ENCODE measurements at places on chromosomes 11 and 22.

- DNase-seq: no peak
Measured at GRCh38 chr22:35217527-35217926, 39.8 kb upstream of the HMGXB4 start.

GRCh38 chr11:126113515-126113957 lies 50.9 kb upstream of the CDON start:
- no peak for DNase-seq

DNA sequence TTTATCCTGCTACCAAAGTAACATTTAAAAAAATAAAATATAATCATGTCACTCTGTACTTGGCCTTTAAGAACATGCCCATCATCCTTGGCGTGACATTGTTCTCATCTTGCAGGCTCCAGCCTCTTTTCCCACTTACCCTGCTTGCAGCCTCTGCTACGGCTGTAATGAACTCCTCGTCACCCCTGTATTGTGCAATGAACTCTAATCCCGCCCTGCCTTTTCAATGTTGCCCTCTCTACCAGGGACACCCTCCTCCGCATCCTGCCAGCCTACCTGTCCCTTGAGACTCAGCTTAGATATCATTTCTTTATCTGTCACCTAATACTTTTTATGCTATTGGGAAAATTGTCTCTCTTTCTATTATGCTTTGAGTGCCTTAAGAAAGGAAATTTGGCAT lies 12.6 kb upstream of the MMP20 start:
- DNase-seq: no peak

DNA sequence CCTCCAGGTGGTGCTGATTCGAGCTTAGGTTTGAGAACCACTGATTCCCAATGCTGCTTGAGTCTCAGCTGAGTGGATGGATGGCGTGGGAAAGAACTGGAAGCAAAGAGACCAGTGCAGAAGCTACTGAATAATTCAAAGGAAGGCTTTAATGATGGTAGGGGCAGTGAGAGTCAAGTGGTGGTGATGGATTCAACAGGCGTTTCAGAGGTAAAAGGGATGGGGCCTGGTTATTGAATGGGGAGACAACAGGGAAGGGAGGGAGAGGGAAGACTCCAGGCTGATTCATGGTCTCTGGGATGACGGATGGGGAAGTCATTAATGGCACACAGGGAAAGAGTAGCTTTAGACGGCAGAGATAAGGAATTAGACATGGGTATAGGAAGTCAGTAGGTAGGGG lies 104.3 kb upstream of the TBCEL start:
- DNase-seq: no peak

DNA sequence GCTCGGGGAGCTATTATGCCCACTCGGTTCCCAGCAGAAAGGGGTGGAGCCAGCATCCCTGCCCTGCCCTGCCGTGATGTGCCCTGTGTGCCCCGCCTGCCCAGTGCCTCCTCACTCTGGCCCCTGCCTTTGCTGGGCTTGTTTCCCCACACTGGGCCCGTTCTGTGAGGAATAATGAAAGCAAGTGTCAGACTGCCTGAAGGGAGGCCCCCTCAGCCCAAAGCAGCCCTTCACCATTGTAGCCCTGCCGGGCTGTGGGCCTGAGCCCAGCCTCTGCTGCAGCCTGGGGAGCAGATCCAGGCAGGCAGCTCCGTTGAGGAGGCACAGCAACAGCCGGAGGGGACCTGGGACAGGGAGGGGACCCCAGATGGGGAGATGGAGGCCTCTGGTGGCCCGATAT lies 20.2 kb upstream of the NEFH start:
- no peak for DNase-seq

DNA sequence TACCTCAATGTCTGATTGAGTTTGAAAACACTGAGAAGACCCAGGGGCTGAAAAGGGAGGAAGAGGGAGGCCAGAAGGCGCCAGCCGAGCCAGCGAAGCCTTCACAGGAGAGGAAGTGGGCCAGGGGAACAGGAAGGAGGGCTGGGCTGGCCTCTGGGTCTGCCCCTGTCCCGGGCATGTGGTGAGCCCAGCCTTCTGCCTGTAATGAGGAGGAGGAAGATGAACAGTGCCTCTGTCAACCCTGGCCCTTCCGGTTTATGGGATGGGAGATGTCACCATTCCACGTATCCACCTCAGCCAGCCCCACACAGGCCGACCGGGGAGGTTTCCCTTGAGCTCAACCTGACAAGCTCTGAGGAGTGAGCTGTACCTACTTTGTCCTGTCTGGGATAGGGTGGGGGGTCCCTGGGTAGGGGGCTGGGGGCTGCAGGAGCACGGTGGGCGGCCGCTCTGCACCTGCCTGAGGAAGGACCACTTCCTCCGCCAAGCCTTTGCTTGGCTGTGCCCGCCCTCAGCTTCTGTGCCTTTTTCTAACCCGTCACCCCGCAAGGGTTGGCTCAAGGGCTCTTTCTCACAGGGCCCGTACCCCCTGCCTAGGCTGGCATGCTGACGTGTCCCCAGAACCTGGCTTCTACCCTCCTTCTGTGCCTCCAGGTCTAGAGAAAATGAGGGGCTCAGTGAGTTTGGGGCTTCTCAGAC lies 2.0 kb downstream of the PARVG start:
- peak; percentile 47 for DNase-seq

- no peak for DNase-seq
Measured at GRCh38 chr22:17958166-17958565, 66.2 kb downstream of the MICAL3 start.

GRCh38 chr11:8690374-8691342 lies 8.1 kb downstream of the RPL27A start:
- no peak for DNase-seq

DNA sequence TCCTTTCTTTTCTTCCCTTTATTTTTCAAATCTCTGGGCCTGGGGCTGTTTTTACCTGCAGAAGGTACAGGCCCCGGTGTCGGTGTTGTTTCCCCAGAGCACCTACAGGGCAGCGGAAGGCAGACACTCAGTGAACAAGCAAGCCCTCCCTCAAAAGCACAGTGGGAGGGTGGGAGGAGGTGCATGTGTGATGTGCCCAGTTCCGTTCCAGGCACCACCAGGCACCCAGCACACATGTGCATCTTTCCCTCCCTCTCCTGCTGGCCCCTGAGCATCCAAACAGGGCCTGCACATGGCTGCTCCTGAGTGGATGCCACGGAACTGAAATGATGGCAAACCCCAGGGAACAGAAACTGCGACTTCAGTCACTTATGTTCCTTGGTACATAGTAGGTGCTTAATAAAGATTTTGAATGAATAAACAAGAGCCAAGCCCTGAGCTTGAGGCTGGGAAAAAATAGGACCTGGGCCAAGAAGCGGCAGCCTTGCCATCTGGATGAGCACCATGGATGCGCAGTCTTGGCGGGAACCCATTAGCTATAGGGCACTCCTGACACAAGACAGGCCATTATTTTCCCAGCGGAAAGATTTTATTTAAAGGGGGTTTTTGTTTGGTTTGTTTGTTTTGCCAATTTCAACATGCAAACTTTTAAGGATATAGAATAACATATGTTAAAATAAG lies 47.8 kb downstream of the ARRB1 start:
- no peak for DNase-seq

- no peak for DNase-seq
Measured at GRCh38 chr11:112655371-112655770, 305.8 kb upstream of the NCAM1 start.

- no peak for DNase-seq
Measured at GRCh38 chr11:7538466-7539454, 25.0 kb downstream of the PPFIBP2 start.

DNA sequence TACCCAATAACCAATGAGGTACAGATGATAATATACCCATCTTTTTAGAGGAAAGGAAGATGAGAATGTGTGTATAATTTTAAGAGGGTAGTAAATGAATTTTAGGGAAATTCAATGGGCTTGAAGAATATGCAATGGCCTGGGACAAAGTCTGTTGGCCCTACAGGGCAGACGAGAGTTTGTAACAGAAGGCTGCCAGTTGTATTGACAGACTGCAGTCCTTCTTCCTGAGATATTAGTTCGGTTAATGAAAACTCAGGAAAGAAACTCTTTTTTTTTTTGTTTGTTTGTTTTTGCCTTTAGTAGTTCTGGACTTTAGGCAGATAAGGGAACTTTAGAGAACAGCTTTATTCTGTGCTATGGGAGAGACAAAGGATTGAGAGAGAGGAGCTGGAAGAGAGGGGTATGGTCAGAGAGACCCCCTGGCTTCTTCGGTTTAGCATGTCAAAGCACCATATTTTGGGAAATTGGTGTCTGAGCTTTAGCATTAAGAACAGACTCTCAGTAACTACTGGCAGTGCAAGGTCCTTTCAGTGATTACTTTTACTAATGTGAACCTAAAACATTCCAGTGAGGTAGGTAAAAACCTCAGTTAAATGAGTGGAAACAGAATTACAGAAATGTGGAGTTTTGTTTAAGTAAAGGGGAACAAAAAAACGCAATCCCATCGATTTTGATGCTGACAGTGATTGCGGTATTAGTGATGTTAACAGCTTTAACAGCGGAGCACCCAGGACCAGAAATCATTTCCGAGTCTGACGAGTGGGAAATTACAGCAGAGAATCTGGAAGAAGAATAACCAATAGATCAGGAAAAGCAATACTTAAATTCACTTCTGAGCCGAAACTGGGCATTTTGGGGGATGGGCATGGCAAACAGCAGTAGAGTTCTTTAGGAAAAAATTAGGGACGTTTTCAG lies 644 bp upstream of the NAALAD2 start:
- no peak for DNase-seq

DNA sequence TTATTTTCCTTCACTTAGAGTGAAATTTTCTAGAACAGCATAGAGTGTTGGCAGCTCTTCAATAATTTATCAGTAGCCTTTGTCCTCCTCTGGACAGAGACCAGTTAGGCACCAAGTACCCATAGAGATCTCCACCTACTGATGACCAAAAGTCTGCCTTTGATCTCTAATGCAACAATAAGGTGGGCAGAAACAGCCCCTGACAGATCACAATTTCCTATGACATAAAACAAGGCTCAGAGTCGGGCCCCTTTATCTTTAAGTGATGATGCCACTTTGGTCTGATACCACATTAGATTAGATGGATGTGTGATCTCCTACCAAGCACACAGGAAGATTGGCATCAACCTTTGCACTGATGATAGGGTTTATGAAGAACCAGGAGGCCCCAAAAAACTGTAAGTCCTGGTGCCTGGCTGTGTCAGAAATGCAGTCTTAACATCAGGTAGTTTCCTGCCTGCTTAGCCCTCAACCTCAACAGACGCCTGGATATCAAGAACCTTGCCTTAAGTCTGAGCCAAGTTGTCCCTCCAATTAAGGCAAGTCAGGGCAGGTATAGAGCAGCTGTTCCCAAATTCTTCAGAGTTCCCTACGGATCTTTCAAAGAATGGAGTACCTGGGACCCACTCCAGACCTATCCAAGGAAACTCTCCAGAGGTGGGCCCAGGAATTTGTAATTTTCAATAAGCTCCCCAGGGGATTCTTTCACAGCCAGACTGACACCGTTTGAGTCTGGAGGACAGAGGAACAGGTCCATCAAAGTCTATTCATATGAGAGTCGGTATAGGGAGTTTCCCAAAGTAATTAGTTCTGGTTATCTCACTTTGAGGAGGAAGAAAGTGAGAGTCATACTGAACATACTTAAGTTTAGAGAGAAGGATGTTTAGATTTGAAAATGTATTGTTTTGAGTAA lies 30.6 kb upstream of the TMPRSS4 start:
- DNase-seq: peak; percentile 66

DNA sequence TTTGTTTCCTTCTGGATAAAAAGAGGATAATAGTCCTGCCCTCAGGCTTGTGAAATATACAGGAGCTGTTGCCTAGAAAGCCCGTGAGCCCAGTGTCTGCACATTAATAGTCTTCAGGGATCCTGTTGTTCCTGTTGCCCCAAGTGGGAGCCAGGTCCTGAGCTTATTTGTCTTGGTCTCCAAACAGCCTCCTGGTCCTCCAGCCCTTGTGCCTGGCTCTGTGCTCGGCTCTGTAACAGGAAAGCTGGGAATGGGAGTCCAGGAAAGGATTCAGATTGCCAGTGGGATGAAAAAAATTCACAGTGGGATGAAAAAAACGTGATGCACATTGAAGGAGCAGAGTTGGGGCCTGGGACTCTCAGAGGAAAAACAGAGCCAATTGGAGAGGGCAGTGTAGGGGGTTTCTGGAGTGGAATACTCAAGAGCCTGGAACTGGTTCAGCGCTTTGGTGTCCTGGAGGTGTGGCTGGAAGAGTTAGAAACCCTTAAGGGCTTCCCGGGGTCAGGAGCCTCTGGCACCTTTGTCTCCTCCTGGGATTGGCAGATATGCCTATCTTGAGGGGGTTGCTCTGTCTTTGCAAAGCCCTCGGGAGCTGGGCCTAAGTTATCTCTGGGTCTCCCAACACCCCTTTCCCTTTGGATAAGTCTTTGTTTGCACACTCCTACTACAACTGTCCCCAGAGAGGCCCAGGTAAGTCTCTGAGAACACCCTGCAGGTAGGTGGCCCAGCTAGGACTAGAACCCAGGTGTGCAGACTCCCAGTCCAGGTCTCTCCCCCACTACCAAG lies 2.3 kb upstream of the INPPL1 start:
- no peak for DNase-seq

GRCh38 chr22:37544955-37545702 lies 15.2 kb upstream of the CDC42EP1 start:
- DNase-seq: peak; percentile 71

DNA sequence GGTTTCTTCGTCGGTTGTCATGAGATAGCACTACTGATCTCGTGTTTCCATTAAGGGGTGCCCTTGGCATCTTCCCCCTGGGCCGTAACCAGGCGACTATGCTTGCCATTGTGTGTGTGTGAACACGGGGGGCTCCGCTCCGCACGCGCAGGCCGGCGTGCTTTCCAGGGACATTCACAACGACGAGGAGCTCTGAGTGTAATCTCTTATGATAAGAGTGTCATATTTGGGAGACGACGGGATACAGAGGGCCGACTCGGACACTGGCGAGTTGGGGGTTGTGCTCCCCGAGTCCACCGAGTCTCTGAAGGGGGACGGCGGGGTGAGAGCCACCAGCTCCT lies 170.9 kb upstream of the CTSC start:
- DNase-seq: no peak

GRCh38 chr22:31651664-31652063 lies 10.4 kb downstream of the PISD start:
- DNase-seq: no peak

GRCh38 chr22:40898850-40899357 lies 37.0 kb upstream of the DNAJB7 start:
- DNase-seq: peak; percentile 76
